Stimulated activated CD8-positive, alpha-beta memory T cell treated with anti-CD3 and anti-CD28 coated beads, Interleukin-15, amount 100 ng/mL, for 4 hours (primary cell): ENCODE measurements at places on chromosomes 7 and 10.

- DNase-seq = no peak
Measured at GRCh38 chr7:46391231-46392201, 470.4 kb upstream of the IGFBP3 start.

GRCh38 chr7:103447073-103447960, 1.3 kb upstream of the SLC26A5 start:
- DNase-seq = no peak

DNA sequence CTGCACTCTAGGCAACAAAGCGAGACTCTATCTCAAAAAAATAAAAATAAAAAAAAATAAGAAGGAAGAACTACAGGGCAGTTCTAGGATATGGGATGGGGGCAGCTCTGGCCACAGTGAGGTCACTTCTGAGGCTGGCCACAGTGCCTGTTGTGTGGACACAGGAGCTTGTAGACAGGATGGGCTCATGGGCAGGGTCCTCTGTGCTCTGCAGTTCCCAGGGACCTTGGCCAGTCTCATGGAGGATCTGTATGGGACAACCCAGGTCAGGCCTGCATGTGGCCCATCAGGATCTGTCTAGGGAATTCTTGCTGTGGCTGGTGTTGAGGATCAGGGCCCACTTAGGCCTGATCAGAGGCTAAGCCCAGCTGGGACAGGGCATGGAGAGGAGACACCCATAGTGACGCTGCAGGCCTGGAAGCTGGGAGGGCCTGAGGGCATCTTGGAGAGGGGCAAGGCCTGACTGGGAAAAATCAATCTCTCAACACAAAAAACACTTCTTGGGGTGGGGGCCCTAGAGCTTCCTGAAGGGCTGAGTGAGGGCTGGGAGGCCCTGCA, 19.4 kb upstream of the PAX2 start:
- no peak for DNase-seq

DNA sequence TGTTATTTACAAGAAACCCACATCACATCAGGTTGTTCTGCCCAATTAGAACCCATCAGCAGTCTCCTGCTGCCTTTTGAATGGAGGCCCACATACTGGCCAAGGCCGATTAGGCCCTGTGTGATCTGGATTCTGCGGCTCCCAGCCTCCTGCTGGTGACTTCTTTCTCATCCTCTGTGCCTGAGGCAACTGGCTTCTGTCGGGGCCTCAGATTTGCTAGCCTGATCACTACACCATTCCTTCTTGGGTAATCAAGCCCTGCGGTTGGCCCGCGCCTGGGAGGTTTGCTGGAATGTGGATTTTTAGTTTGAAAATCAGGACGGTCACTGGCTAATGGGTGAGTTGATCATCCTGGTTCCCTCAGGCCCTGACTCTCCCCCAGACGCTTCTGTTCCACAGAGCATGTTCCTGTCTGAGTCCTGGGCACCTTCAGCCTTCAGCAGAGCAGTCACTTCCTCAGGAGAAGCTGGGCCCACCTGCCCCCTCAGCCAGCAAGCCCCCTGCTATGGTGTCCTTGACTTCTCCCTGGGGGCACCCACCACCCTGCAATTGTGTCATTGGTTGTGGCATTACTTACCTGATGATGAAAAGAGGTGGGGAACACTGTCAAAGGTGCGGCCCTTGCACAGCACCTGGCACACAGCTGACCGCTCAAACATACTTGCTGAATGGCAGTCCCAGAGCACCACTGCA, 207.6 kb downstream of the PHTF2 start:
- DNase-seq = no peak

- no peak for DNase-seq
Measured at GRCh38 chr7:76386691-76387260, 22.7 kb downstream of the SSC4D start.

DNA sequence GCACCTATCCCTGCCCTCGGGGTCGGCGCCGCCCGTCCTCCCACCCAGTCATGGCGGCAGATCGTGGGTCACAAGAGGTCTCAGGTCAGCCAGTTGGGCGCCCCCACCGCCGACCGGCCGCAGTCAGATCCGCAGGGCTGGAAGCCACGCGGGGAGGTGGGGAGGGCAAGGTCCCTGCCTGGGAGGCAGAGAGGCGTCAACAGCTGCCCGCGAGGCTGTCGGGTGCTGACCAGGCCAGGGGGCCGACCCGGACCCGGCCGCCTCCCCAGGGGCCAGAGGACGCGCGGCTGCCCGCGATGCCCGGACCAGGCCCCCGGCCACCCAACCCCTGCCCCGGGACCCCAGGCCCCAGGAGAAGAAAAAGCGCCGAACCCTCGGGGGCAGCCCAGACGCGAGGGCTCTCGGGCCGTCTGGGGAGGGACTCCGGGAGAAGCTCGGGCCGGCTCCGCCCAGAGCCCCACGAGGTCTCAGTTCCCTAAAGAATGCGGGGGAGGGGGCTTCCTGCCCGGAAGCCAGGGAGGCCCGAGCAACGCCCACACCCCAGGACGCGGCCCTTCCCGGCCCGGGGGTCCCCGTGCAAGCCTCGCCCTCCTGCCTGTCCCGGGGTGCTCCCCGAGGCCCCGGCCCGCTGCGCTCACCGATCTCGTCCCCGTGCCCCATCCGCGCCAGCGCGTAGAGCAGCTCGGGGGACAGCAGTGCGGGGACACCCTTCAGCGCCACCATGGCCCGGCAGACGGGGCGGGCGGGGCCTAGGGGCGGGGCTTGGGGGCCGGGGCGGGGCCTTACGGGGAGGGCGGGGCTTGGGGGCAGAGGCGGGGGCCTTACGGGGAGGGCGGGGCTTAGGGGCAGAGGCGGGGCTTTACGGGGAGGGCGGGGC, at the start of gene FUOM:
FUOM (minus strand) TSS at position 735 of the 877 bp plus-strand sequence; CDS start at position 723, 12 bp downstream.
- peak; percentile 50 for DNase-seq

- DNase-seq = no peak
Measured at GRCh38 chr7:64889686-64890162, 13.3 kb upstream of the ZNF273 start.
